EL (cell line): ENCODE measurements at places on chromosomes 2 and 18.

GRCh38 chr18:46909497-46909896 lies 7.8 kb downstream of the PIAS2 start:
- no peak for DNase-seq

DNA sequence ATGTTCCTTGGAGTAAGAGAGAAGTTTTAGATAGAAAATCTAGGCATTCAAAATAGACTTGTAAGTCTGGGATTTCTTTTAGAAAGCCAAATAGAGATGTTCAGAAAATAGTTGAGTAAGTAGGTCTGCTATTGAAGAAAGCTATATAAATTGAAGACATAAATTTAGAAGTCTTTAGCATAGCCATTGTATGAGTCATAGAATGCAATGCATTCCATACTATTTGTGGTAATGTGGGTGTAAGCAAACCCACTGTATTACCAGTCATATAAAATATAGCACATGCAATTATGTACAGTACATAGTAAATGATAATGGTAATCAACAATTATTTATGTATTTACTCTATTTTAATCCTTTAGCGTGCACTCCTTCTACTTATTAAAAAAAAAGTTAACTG lies 14.1 kb downstream of the MC4R start:
- DNase-seq, result peak; percentile 67

DNA sequence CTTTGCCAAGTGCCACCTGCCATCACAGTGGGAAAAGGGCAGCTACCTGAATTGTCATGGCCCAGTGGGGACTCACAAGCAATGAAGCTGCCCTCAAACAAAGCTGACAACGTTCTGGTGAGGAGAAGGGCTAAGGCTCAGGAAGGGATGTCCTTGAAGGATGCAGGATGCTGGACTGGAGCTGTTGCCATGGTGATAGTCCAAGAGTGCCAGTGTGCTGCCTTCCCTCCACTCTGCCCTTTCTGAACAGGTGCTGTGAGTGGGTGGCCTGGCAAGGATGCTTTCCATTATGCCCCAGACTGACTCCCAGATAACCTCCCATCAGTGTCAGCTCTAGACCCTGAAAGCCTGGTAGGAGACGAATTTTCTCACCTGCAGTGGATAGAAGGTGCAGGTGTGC lies 137.8 kb upstream of the GYPC start:
- no peak for DNase-seq

DNA sequence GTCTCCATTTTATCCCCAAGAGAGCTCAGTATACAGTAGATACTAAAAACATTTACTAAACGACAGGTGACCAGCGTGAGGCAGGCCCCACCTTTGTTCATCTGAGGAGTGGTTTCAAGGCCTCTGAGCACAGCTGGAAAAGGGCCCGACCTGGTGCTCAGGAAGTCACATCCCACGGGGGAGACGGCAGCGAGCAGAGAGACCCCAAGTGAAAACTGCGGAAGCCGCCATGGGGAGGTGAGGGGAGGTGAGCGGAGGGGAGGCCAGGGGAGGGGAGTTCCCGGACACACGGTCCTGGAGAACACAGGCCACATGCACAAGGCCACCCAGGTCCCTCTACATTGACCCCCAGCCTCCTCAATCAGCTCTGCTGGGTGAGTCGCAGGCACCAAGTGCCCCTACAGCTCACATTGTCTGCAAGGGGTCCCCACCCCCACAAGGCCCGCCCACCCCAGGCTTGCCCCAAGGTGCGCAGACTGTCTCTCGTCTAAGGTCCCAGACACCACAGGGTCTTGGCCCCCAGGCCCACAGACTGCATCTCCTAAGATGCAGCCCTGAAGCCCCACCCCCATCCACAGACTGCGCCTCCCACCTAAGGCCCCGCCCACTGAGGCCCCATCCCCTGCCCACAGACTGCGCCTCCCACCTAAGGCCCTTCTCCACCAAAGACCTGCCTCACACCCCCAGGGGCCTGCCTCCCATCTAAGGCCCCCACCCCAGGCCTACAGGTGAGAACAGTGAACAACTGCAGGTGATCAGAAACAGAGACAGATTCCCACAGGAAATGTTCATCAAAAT lies 19.1 kb downstream of the PARD6G start:
- no peak for DNase-seq

DNA sequence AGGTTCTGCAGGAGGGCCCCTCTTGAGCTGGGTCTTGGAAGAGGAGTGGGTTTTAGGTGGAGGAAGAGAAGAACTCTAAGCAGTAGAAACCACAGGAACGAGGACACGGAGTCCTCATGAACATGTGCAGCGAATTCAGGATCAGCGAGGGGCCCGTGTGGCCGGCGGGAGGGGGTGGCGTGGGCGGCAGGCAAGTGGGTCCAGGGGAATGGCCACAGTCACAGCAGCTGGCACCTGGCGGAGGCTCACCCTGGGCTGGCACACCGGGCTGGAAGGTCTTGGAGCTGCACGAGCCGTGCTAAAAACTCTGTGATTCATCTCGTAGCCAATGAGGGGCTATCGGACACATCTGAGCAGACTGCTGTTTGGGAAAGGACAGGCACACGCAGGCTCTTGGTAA lies 18.0 kb upstream of the CIDEA start:
- DNase-seq, result no peak

DNA sequence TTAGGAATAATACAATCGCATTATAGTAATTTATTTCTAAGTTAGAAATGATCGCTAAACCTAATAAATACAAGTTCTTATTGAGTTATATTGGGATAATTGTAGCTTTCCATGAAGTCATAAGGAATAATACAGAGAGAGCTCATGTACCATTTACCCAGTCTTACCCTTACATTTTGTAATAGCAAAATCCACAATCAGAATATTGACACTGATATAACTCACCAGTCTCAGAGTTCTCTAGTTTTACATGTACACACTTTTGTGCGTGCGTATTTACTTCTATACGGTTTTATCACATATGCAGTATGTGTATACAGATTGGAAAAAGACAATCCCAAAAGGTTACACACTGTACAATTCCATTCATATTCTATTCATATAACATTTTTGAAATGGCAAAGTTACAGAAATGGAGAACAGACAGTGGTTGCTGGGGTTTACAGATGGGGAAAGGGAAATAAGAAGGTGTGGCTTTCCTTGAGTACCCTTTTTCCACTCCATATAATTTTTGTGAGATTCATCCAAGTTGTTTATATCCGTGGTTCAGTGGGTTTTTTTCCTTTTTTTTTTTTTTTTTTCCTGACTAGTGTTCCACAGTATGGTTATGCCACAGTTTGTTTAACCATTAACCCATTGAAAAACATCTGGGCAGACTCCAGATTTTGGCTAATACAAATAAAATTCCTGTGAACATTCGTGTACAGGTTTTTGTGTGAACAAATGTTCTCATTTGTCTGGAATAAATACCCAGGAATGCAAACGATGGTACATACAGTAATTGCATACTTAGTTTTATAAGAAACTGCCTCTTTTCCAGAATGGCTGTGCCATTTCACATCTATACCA lies 117.2 kb downstream of the HNMT start:
- no peak for DNase-seq

GRCh38 chr2:68693951-68694350 lies 40.7 kb upstream of the ARHGAP25 start:
- DNase-seq, result no peak

- DNase-seq, result no peak
These were observed 86.6 kb upstream of the CAVIN2 start for GRCh38 chr2:191933307-191934105.

GRCh38 chr2:33448220-33448899 lies 28.1 kb upstream of the RASGRP3 start:
- no peak for DNase-seq

GRCh38 chr2:163669506-163669905 lies 66.3 kb downstream of the FIGN start:
- DNase-seq, result no peak

- no peak for DNase-seq
These were observed 191.7 kb upstream of the HAAO start for GRCh38 chr2:42984081-42984480.

- DNase-seq, result no peak
These were observed 421 bp upstream of the VAMP5 start for GRCh38 chr2:85583667-85584353.

DNA sequence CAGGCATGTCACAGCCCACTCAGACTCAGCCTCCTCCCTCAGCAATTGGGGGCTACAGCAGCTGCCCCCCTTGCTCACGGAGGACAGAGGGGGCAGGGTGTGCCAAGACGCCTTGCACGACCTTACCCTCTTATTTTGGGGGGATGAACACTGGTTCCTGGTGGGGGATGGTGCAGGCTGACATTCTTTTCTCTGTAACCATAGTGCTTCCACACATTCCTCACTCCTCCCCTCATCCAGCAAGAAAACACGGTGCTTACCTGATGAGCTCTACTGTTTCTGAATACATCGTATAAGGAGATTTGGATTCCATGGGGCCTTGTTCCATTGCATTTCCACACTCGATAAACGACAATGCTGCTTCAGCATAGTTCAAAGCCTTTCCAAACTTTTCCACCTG lies 75.4 kb upstream of the REV1 start:
- no peak for DNase-seq

DNA sequence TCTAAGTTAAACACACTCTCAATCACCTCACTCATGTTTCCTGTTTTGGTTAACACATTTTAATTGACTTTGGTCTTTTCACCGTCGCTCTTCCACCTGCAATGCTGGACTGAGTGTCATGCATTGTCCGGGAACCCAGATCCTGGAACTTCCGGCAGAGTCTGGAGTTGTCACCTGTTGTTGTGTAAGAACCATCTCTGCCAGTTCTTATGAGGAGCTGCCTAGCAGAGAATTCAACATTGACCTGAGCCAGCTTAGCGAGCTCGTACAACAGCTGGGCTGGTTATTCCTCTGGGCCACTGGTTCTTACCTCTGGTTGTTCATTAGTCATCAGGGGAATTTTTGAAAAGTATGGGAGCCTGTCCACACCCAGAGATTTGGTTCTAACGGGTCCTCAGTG lies 75.7 kb downstream of the BCL2L11 start:
- no peak for DNase-seq

GRCh38 chr2:9294764-9295163 lies 88.2 kb downstream of the ASAP2 start:
- DNase-seq, result no peak

- DNase-seq, result no peak
These were observed 185.4 kb downstream of the TFCP2L1 start for GRCh38 chr2:121099329-121100290.
